ENCODE measurements at places on chromosomes 12 and 14. TPM values are rescaled to one million over a fixed set of nuclear protein-coding genes. Genes with fewer than 3 reads are reported as not detected.
A peak's percentile ranks its signal among the peaks of the same experiment; 100 is the strongest.

The KRT2 gene
- polyA plus RNA-seq = not detected

The NAB2 gene
- polyA plus RNA-seq = 13.9 TPM

The KRT7 gene
- polyA plus RNA-seq = 173 TPM

The MYF6 gene
- polyA plus RNA-seq = not detected

The RTL1 gene
- polyA plus RNA-seq = not detected

The SLC10A1 gene
- not detected for polyA plus RNA-seq

- no peak overlapping the region for H3K4me3 ChIP-seq
- H3K27ac ChIP-seq = peak overlapping the region; percentile 86
Measured at GRCh38 chr12:52148464-52149181, 43.2 kb downstream of the KRT80 start.

GRCh38 chr12:54371328-54372112, 7.2 kb upstream of the GPR84 start:
- H3K36me3 ChIP-seq = no peaks in the 10 kb centered on the region
- H3K4me1 ChIP-seq = no peaks in the 10 kb centered on the region
- peak; percentile 94 for DNase-seq
- H3K4me3 ChIP-seq = no peak overlapping the region
- no peaks in the 10 kb centered on the region for H3K27me3 ChIP-seq

DNA sequence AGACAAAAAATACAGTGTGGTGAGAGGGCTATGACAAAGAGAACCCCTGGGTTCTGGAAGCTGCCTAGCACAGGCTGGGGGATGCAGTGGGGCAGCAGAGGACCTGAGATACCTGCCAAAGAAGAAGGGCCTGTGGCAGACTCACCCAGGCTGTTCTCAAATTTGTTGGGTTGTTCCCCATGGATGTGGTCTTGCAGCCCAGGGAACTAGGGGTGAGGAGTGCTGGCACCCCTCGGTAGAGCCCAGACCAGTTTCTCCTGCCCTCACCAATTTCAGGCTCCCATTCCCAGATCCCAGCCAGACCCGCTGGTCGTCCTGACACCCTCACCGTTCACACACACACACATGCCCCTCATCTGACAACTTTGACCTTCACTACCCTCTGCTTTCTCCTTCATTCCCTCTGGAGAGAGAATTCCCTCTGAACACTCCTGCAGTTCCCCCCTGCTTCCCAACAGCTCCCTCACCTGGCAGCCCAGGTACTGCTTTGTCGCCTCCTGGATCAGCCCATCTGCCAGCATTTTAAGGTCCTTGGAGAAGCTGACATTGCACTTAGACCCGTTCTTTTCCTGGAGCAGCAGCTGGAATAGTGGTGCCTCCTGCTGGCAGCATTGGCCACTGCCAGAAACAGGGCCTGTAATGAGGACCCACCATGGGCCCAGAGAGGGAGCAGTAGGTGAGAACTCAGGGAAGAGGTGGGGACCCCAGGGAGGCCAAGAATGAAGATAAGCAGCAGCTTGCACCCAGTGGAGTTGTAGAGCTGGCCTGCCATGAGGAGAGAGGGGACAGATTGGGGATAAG, 5.9 kb upstream of the GDF11 start:
- H3K27me3 ChIP-seq = no peaks in the 10 kb centered on the region
- no peak overlapping the region for H3K4me3 ChIP-seq
- no peaks in the 10 kb centered on the region for H3K36me3 ChIP-seq

DNA sequence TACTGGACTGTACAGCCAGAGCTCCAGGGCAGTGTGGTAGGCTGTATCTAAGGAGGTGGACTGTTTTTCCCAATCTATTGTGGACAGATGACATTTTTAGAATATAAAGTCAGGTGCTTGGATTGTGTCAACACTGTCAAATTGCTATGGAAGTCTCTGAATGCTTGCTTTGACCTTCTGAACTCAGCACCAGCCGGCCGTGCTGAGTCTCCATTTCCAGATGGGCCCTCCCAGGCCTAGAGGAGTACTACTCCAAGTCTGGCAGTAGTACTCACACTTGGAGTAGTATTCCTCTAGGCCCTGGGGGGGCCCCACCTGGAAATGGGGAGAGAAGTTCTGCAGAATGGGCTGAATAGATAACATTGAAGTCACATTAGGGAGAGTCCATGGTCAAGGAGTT, 16.2 kb upstream of the KCNK13 start:
- H3K27me3 ChIP-seq = no peaks in the 10 kb centered on the region
- peaks cover 3% of the 10 kb centered on the region for H3K36me3 ChIP-seq
- H3K27ac ChIP-seq = no peak overlapping the region
- H3K4me1 ChIP-seq = no peaks in the 10 kb centered on the region
- H3K4me3 ChIP-seq = no peak overlapping the region
- no peak for DNase-seq

GRCh38 chr14:65927931-65928356, 515.4 kb downstream of the FUT8 start:
- H3K4me3 ChIP-seq = no peak overlapping the region
- no peaks in the 10 kb centered on the region for H3K27me3 ChIP-seq
- no peaks in the 10 kb centered on the region for H3K36me3 ChIP-seq
- peak; percentile 30 for DNase-seq
- H3K27ac ChIP-seq = no peak overlapping the region
- H3K4me1 ChIP-seq = no peaks in the 10 kb centered on the region

DNA sequence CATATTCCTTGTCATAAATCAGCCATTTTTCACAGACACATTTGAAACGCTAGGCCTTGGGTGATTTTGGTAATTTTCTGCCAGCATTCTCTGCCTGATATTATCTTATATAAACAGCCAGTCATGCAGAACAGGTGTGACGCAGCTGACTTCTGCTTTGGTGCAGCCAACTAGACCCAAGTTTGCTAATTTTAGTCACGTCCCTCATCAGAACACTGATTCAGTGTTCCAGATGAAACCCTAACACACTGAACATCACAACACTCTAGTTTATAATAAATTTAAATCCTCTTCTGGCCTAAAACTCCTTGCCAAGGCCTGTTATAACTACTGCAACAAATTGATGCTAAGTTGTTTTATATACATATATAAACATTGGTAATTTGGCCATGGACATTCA, 386.1 kb downstream of the SEC23A start:
- no peak overlapping the region for H3K27ac ChIP-seq
- H3K4me1 ChIP-seq = no peaks in the 10 kb centered on the region
- DNase-seq = no peak
- H3K27me3 ChIP-seq = no peaks in the 10 kb centered on the region
- no peaks in the 10 kb centered on the region for H3K36me3 ChIP-seq

GRCh38 chr14:50231475-50232275, at the start of gene SOS2:
TSS of gene SOS2 (minus strand) at chr14:50231578. CDS start at chr14:50231283, 295 bp downstream.
- H3K4me1 ChIP-seq = peaks cover 9% of the 10 kb centered on the region
- no peaks in the 10 kb centered on the region for H3K27me3 ChIP-seq
- peak; percentile 95 for DNase-seq
- H3K4me3 ChIP-seq = peak within 1 kb of the TSS; percentile 83

GRCh38 chr12:4567073-4567881, 5.3 kb downstream of the DYRK4 start:
- H3K36me3 ChIP-seq = no peaks in the 10 kb centered on the region
- no peak overlapping the region for H3K4me3 ChIP-seq
- H3K4me1 ChIP-seq = peaks cover 4% of the 10 kb centered on the region
- DNase-seq = peak; percentile 8

DNA sequence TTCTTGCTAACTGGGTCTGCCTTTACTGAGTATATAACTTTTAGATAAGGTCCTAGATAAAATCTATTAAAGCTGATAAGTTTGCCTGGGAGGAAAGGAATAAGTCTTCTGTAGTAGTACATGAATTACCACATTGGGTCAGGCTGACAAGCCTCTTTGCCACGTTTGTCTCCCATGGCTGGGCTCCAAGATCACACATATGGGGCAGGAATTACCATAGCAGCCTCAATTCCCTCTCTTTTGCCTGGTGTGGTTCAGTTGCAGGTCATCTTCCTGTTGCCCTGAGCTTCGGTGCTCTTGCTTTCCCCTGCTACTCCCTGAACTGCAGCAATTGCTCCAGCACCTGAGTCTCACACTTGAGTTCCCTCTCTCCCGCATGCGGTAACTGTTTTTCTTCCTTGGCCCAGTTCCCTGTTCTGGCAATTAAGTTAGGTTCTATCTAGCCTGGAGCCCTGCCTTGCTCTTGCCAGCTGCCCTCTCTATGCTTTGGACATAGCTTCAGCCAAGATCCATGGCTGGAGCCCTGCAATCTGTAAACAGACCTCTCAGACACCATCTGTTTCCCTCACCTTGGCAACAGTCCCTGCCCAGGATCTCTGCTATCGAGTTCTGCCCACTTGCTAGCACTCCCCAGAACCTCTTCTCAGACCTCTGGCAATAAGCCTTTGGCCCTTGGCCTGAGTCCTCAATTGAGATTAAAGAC, 5.8 kb upstream of the GLT8D2 start:
- no peak for DNase-seq
- no peaks in the 10 kb centered on the region for H3K4me1 ChIP-seq
- H3K27me3 ChIP-seq = no peaks in the 10 kb centered on the region
- no peak overlapping the region for H3K27ac ChIP-seq
- no peak overlapping the region for H3K4me3 ChIP-seq
